ENCODE measurements at places on chromosomes 3 and 15.

GRCh38 chr15:67469680-67470079 is 51.3 kb upstream of the C15orf61 start:
- no peak for DNase-seq

DNA sequence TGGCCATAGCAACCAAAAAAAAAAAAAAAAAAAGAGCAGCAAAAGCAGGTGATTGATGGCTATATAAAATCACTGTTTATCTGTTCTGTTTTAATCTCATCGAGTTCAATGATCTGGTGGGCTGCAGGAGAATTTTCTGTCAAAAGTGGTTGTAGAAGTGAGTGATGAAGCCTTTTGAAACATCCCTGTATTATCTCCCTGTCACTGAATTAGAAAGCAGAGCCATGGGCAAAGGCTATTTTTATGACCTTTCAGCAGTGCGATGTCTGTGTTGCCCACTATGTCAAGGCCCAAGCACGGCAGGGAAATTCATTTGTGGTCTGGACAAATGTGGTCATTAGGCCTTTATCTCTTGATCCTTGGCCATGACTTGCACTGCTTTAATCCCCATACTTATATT is 59.9 kb downstream of the OTOL1 start:
- DNase-seq = no peak

DNA sequence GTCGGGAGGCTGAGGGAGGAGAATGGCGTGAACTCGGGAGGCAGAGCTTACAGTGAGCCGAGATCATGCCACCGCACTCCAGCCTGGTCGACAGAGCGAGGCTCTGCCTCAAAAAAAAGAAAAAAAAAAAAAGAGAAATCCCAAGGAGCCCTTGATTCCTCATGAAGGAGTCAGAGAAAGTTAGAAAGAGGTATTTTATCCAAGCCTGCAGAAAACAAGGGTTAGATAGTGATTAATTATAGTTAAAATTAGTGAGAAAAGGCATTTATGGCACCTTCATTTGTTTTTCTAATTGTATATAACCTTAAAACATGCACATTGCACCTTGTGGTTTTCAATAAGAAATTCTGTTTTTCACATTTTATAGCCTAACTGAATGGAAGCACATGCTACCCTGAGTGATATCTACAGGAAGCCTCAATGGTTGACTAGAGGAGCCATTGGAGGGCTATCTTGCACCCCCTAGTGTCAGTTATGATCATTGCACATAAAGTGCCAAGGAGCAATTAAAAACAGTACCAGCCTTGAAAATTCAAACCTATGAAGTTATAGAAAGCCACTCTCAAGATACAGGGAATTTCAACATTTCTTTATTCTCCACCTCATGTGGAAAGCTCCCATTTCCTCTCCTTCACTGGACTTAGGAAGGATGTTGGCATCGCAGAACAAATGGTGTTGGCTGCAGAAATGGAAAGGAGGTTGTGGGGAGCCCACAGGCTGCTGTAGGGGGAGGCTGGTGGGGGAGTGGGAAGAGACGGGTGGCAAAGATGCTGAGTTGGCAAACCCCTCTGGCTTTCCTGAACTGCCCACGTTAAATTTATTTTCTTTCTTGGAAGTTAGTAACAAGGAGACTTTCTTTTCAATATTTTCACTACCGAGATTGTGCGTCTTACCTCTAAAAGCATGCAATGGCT is 48.5 kb downstream of the ITGA11 start:
- no peak for DNase-seq

DNA sequence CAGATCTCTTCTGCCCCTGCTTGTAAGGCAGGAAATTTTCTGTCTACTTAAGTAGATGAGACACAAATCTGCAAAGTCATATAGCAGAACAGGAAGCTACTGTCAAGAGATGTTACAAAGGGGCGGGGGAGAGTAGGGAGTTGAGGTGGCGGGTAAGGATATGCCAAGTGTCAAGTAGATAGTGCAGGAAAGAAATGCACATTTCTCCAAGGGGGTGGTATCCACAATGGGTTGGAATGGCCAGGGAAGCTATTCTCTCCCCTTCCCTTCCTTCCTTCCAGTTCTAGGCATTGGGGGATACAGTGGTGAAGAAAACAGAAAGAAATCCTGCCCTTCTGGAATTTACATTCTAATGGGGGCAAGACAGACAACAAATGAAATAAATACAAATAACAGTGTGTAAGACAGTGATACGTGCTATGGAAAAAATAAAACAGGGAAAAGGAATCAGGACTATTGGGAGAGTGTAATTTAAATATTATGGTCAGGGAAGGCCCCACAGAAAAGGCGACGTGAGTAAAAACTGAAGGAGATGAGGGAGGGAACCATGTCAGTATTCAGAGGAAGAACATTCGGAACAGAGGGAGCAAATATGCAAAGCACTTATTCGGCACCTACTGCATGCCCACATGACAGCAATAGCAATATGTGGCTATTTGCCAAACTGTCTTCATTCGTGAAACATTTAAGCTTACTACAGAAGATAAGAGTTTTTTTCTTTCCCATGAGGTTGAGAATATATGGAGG is 42.8 kb upstream of the RNU6-1 start:
- DNase-seq = no peak

- DNase-seq = no peak
These were observed 41.0 kb downstream of the ANXA2 start for GRCh38 chr15:60356832-60357231.

DNA sequence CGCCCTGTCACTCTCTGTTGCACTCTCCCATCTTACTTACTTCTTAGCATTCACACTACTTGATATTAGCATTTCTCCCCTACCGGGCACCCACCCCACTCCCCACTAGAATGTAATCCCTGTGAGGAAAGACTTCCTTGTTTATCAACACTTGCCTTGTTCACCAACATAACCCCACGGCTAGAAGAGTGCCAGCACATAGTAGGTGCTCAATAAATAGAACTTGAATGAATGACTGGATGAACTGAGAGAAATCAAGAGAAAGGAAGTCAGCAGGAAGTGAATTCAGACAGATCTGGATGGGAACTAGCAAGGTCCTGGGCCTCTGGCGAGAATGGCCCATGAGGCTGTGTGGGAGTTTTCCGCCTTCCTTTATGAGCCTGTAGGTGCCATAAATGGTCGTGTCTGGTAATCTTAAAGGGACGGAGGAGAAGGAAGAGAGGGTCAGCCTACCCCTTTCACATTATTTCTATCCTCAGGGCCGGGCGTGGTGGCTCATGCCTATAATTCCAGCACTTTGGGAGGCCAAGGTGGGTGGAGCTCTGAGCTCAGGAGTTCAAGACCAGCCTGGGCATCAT is 42.4 kb upstream of the HERC1 start:
- DNase-seq = no peak

DNA sequence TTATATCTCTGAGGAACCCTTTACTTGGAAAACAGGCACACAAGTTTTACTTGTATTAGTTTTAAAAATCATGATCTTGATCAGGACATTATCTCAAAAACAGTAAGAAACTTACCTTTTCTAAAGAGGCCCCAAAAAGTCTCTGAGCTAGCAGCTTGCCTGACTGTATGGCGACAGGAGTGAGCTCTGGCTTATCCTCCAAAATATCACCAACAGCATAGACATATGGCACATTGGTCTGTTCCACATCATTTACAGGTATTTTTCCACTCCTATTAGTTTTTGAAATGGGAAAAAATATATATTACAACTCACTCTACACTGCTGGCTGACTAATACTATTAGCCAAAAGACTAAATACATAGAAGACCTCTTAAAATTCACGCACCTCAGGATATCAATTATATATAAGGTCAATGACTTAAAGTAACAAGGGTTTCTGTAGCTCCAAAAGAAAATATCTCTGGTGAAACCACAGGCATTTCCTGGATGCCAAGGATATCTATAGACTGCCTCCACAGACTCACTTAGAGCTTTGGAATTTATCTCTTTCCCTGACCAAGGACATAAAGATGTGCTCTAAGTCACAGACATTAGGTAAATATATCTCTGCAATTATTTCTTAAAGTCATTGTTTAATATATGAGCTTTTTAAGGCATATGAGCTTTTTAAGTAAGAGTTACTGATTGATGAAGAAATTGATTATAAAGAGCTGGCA is 33.1 kb downstream of the TXNRD3 start:
- DNase-seq = no peak

DNA sequence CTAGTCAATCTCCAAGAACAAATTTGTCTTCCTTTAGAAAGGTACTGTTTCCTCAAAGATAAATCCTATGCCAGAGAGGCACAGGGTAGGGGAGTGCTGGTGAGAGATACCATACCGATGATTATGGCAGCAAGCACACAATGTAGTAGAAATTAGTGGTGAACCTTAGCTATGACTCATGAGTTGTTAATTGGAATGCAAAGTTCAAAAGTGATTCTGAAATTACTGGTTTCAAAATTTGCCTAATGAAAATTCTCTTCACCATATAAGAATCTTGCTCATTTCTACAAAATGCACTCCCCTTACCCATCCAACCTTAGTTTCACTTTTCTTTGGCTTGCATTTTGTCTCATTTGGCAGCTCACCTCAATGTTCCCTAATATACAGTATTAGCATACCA is 139.5 kb upstream of the SLC2A2 start:
- no peak for DNase-seq

- no peak for DNase-seq
These were observed 404.4 kb upstream of the MDFIC2 start for GRCh38 chr3:70716832-70717231.

GRCh38 chr3:141945726-141946485 is 69.5 kb downstream of the ATP1B3 start:
- no peak for DNase-seq

- no peak for DNase-seq
These were observed 85.6 kb downstream of the OCA2 start for GRCh38 chr15:28013480-28013879.

- DNase-seq = peak; percentile 80
These were observed 238.4 kb upstream of the MDFIC2 start for GRCh38 chr3:70550723-70551319.

GRCh38 chr3:20186600-20187004 is 596 bp upstream of the SGO1 start:
- no peak for DNase-seq

DNA sequence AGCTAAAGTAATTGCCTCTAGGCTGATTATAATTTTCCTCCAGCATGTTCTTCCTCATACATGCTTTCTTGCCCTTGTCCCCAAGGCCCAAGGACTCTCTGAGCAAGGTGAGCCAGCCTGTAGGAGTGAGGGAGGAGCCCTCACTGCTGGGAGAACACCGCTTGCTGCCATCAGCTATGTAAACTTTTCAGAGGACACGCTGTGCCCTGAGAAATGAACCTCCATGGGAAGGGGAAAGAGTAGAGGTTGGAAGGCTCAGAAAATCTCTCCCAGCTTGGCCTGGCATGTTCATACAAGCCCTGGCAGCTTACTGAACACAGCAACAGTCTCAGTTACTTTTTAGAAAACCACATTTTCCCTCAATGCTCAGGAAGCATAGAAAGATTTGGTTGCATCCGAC is 103.0 kb upstream of the SLC24A5 start:
- DNase-seq = no peak

- DNase-seq = no peak
These were observed 449.4 kb upstream of the PROK2 start for GRCh38 chr3:72234391-72234790.

GRCh38 chr3:186708983-186709679 is 8.0 kb upstream of the KNG1 start:
- DNase-seq = no peak

DNA sequence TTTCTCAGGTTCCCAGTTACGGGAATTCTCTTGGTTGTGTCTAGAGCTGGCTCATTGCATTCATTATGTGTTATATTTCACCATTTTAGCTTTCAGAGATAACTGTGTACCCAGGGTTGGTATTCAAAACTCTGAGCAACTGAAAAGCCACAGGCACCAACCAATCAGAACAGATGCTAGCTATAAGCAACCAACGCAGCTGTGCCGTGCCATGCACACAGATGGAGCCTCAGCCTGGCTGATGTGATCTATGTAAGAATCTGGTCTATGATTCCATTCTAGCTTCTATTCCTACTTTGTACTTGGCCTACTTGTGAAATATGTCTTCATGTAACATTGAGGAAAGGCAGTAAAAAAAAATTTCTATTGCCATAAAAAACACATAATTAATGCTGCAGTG is 95.0 kb upstream of the CCDC80 start:
- no peak for DNase-seq

DNA sequence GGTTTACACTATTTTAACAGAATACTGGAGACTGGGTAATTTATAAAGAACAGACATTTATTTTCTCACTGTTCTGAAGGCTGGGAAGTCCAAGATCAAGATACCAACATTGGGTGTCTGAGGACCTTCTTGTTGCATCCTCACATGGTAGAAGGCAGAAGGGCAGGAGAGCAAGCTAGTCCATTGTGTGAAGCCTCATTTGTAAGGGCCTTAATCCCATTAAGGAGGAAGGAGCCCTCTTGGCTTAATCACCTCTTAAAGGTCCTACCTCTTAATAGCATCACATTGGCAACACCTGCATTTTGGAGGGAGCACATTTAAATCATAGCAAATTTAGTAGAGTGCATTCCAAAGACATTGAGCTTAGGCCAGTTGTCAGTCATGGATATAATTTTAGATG is 26.2 kb downstream of the UBE2Q2 start:
- DNase-seq = no peak

DNA sequence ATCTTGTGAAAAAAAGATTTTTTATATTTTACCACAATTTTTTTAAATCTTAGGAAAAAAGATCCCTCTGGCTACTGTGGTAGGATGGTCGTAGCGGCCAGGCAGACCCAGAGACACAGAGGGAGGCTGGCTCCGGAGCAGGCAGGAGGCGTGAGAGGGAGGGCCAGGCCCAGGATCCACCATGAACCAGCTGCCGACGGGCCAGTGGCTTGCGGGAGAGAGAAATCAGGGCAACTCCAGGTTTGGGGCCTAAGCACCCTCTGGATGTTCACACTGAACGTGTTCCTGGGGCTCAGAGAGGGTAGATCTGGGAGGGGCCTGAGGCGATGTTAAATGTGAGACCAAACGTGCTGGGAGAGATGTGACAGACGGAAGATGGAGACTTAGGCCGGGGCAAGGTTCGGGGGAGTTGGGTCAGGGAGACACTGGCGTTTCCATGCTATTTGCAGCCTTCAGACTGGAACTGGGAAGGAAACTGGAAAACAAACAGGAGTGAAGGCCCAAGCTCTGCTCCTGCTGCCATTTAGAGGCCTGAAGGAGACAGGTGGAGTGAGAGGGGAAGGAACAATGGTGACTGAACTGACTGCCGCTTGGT is 1.6 kb upstream of the VILL start:
- DNase-seq = no peak

- no peak for DNase-seq
These were observed 2.4 kb upstream of the LMCD1 start for GRCh38 chr3:8499181-8499611.

GRCh38 chr3:112027826-112028225 is 6.7 kb upstream of the TMPRSS7 start:
- DNase-seq = no peak

GRCh38 chr3:147397875-147398812 is 8.2 kb downstream of the ZIC4 start:
- no peak for DNase-seq

DNA sequence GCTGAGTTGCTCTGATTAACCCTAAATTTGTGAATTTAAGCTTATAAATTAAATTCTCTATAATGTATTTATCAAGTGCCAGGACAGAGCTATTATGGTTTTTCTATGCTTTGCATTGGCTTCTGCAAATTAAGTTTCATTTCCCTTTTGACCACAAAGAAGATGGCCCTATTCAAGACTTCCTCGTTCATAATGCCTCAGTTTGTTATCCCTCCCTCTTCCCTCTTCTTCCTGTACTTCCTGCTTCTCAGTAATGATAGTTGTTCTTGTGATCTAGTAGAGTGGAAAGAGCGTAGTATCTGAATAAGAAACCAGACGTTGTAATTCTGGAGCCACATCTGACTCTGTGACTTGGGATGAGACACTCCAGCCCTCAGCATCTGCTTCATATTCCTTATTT is 118.7 kb downstream of the CACNA1D start:
- DNase-seq = no peak

Data from activated CD4-positive, CD25-positive, alpha-beta regulatory T cell treated with anti-CD3 and anti-CD28 coated beads, Interleukin-2, amount 50 U/mL, for 72 hours (primary cell).